Skeletal muscle tissue (tissue), 5 donors: ENCODE measurements at places on chromosomes 5 and 9. TPM values are rescaled to one million over a fixed set of nuclear protein-coding genes. Genes with fewer than 3 reads are reported as not detected.

The ALAD gene
- 8.4 TPM for total RNA-seq

The RELL2 gene
- under 0.01 TPM for total RNA-seq

The C9orf153 gene
- total RNA-seq, result 1.6 TPM

The RARS1 gene
- 124 TPM for total RNA-seq

The PCDHB11 gene
- total RNA-seq, result 4.2 TPM

The ITGA2 gene
- total RNA-seq, result 15.7 TPM
